ENCODE measurements at places on chromosomes 1 and 21. TPM values are rescaled to one million over a fixed set of nuclear protein-coding genes. Genes with fewer than 3 reads are reported as not detected.

The NGF gene
- total RNA-seq = not detected

The DNM3 gene
- not detected for total RNA-seq

The DDX59 gene
- total RNA-seq = 14.4 TPM

The GJA9 gene
- total RNA-seq = not detected

The HEYL gene
- not detected for total RNA-seq

The FAM167B gene
- total RNA-seq = 0.35 TPM

All from myometrial cell (primary cell).